Osteoblast (primary cell): ENCODE measurements at places on chromosomes 4 and X. TPM values are rescaled to one million over a fixed set of nuclear protein-coding genes. Genes with fewer than 3 reads are reported as not detected.

The ERCC6L gene
- 0.59 and 0.72 TPM in 2 replicates for total RNA-seq

The MMRN1 gene
- total RNA-seq, result not detected in 2 replicates

The PACRGL gene
- 26.8 and 27.5 TPM in 2 replicates for total RNA-seq

The CNGA2 gene
- not detected in 2 replicates for total RNA-seq

The CDKL2 gene
- total RNA-seq, result 0.72 and 0.88 TPM in 2 replicates

The SLITRK4 gene
- total RNA-seq, result 0.29 and 0.36 TPM in 2 replicates

The GRIA2 gene
- total RNA-seq, result under 0.01 TPM in 1 of 2 replicates, not detected in the other

The MAGEB1 gene
- not detected in 2 replicates for total RNA-seq

The ABCD1 gene
- 14.1 and 16.3 TPM in 2 replicates for total RNA-seq

The SLC49A3 gene
- total RNA-seq, result 11.6 and 13.6 TPM in 2 replicates

The TLR10 gene
- under 0.01 TPM in 1 of 2 replicates, not detected in the other for total RNA-seq

The SHROOM4 gene
- total RNA-seq, result 1.8 and 2.2 TPM in 2 replicates

- peak; percentile 52 for DNase-seq
These were observed 317.1 kb downstream of the STK32B start for GRCh38 chr4:5368426-5368825.

- DNase-seq, result peak; percentile 97
These were observed 641 bp upstream of the NCBP2L start for GRCh38 chrX:107776649-107777535.

DNA sequence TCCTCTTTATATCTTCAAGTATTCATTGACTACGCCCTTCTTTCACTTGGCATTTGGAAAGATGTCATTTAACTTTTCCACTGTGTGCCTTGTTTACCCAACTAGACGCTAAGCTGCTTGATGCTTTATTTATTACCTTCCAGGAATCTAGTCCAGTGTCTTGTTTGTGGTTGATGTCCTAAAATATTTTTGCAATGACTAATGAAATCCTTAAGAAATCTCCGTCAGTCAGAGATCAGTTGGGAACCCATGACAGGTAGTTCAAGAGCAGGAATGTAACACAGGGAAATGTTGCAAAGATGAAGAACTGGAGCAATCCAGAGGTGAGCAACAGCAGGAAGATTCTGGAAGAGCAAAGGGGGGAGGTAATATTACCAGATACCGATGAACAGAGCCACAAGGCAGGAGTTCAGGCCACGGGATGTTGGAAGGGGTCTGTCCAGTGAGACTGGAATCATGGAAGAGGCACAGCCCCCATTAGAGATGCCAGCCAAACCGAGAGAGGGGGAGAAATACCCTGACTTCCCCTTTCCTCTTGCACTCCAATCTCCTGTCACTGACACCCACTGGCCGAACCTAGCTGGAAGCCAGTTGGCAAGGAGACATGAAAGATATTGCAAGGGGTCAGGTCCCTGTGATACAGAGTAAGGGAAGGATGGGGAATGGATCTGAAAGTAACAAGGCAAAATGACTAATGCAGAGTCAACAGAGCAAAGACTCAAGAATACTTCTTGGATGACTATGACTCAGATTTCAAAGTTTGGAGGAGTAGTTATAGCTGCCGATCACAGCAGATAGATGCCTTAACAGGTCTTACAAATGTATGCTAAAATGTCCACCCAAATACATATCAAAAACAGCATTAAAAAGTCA is 62.7 kb upstream of the PHKA2 start:
- DNase-seq, result peak; percentile 72

GRCh38 chrX:5870238-5870637 is 358.4 kb downstream of the NLGN4X start:
- no peak for DNase-seq

DNA sequence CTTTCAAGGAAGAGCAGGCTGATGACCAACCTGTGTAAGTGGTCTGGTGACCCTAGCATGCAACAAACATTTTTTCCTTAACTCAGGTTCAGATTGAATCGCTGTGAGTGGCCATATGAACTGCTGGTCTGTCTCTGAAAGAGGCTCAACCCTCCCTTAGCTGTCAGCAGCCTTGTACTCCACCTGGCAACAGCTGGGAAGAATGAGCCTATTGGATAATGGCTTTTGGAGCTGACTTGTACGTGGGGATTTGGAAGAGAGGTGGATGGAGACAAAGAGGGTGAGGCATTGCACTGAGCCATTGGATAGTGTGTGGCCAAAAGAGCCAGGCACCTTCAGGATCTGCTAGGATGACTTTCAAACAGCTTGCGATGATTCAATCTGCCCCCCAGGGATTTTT is 35.7 kb upstream of the BMP15 start:
- no peak for DNase-seq

GRCh38 chrX:109728173-109728535 is 4.9 kb downstream of the ACSL4 start:
- no peak for DNase-seq

GRCh38 chrX:150902434-150903109 is 4.1 kb upstream of the CD99L2 start:
- DNase-seq, result no peak

DNA sequence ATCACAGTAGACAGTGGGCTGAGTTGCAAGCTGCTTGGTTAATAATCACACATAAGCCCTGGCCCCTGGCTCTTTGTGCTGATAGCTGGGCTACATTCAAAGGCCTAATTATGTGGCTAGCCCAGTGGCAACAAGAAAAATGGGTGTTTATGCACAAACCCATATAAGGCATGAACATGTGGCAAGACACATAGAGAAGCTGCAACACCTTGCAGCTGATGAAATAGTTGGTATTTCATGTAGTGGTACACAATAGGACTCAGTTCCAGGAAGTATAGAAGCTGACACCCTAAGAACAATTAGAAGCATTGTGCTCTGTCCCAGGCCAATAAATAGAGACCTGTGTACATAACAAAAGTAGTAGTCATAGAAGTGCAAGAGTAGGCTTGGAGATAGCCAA is 14.6 kb upstream of the ZNF630 start:
- no peak for DNase-seq

- DNase-seq, result no peak
These were observed 72.4 kb downstream of the FBXO8 start for GRCh38 chr4:174210952-174211490.

DNA sequence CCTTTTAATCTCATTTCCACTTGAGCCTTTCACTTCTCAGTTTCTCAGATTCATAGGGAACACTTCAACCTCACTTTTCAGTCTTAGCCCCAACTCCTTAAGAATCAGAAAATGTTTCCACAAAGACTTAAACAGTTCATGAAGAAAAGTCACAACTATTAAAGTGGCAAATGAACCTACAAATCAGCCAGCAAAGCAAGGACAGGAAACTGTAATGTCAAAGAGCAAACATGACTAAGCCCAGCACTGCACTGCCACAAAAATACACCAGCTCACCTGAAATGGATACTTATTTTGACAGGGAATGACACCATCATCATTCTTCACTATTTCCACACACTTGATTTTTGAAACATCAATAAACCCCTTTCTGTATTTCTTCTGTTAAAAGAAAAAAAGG is 41.8 kb upstream of the TXK start:
- DNase-seq, result no peak

DNA sequence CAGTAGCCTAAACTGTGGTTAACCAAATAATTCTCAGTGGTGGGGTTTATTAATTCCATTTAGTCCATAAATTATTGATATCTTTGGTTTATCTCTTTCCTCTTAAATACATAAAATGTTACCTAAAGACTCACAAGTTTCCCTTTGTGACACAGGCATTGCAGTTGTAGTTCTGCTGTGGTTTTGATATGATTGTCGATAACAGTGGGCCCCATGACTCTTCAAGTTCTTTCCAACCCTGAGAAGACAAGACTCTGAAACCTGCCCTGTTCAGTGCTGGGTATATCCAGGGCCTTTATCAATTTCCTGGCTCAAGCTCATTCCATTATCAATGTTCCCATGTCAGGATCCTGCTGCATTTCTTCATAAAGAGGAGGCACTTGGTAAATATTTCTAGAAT is 117.9 kb upstream of the TBC1D9 start:
- DNase-seq, result no peak

GRCh38 chrX:153941336-153942252 is 2.8 kb downstream of the RENBP start:
- no peak for DNase-seq

- no peak for DNase-seq
These were observed 112.8 kb upstream of the NUDT6 start for GRCh38 chr4:123035239-123035638.

GRCh38 chr4:133058701-133059100 is 90.4 kb upstream of the PCDH10 start:
- DNase-seq, result no peak

GRCh38 chrX:11632732-11633131 is 33.0 kb downstream of the ARHGAP6 start:
- no peak for DNase-seq

DNA sequence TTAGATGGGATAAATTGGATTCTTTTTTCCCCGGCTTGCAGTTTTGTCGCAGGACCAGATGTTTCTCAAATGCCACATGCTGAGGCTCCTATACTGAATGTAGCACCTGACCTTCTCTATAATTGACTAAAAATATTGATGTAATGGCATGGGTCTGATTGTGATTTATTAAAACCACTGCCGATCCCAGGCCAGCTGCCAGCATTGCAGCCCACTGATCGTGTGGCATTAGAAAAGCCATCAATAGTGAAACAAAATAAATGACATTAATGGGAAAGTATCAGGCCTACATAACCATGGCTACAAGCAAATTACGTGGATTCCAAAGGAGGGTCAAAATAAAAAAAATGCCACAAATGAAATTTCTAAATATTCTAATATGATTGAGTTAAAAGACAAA is 98.7 kb downstream of the MAB21L2 start:
- no peak for DNase-seq

GRCh38 chr4:13129095-13129494 is 355.0 kb downstream of the RAB28 start:
- no peak for DNase-seq

GRCh38 chrX:39427906-39428305 is 626.6 kb downstream of the MID1IP1 start:
- peak; percentile 83 for DNase-seq

DNA sequence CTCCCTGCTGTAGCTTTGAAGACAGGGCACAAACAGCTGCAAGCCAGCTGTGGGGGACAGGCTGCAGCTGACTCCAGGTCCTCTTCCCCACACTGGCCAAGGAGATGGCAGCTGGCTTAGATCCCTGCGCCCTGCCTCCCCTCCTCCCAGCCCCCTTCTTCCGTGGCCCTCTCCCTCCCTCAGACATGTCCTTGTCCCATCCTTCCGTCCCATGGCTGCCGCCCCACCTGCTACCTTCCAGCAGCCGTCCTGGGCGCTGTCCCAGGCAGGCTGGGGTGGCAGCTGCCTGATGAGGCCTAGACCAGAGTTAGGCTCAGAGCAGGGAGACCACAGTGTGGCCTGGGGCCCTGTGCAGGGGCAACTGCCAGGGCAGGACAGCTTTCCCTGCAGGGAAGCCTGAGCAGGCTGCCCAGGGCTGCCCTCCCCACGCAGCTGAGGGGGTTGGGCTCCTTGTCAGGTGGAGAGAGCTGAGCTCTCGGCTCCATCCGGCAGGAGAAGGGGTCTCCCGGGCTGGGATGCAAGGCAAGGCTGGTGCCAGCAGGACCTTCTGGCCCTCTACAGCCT is 3.3 kb upstream of the BGN start:
- no peak for DNase-seq

DNA sequence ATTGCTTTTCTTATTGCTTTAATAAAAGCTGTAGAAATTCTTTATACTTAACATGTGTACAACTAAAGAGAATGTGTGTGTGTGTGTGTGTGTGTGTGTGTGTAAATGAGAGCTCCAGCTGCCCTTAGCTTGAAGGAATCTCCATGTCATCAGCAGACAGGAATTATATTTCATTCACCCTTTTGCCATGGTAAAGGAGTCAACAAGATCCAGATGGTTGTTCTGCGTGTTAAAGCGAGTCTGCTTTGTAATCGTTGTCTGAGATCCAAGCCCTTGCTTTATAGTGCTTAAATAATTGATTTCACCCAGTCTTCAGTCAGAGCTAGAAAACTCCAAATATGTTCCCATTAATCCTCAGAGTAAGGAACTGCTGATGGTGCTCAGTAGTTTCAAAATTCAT is 285.5 kb downstream of the PDGFC start:
- peak; percentile 59 for DNase-seq

- DNase-seq, result no peak
These were observed 165.1 kb downstream of the CFAP299 start for GRCh38 chr4:80500613-80501012.

GRCh38 chrX:127306262-127306661 is 486.7 kb downstream of the PRR32 start:
- no peak for DNase-seq

GRCh38 chrX:49172280-49172780 is 632 bp downstream of the PLP2 start:
- peak; percentile 89 for DNase-seq

GRCh38 chrX:104854790-104855340 is 288.9 kb downstream of the IL1RAPL2 start:
- no peak for DNase-seq

GRCh38 chr4:18109676-18110075 is 88.1 kb upstream of the LCORL start:
- no peak for DNase-seq

DNA sequence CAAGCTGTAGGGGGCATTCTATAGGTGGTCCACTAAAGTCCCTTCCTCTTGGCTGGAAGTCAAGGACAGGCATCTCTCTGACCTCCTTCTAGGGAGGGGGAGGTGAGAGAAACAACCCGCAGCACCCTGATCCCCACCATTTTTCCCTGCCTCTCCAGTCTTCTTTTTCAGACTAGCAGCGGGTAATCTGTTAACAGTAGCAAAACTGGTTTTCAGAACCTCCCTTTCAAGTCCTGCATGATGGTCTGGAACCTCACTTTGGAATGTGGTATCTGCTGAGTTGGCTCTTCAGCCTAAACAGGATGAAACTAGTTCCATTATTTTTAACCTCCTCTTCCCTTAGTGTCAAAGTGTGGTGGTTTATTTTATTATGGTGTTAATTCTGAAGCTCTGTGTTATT is 196.0 kb downstream of the NWD2 start:
- no peak for DNase-seq

DNA sequence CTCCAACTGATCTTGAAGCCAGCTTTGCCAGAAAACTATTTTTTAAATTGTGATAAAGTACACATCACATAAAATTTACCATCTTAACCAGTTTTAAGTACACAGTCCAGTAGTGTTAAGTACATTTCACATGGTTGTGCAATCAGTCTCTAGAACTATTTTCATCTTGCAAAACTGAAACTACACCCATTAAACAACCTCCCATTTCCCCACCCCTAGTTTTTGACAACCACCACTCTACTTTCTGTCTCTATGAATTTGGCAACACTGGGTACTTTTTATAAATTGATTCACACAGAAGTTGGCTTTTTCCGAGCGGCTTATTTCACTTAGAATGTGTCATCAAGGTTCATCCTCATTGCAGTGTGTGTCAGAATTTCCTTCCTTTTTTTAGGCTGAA is 31.0 kb downstream of the TRPC5 start:
- no peak for DNase-seq

- DNase-seq, result peak; percentile 63
These were observed 17.9 kb upstream of the NSG1 start for GRCh38 chr4:4368809-4369580.

- no peak for DNase-seq
These were observed 284.8 kb downstream of the AFF2 start for GRCh38 chrX:148785256-148785655.
